ENCODE measurements at places on chromosomes 6 and 20. TPM values are rescaled to one million over a fixed set of nuclear protein-coding genes. Genes with fewer than 3 reads are reported as not detected.

Gene ULBP3
- total RNA-seq, result 1.7 TPM

Gene CDH22
- total RNA-seq, result 32.2 TPM

Gene BNIP5
- total RNA-seq, result not detected

Gene TCF19
- 5.9 TPM for total RNA-seq

Gene PTK6
- total RNA-seq, result not detected

Gene SLC17A3
- total RNA-seq, result not detected

Gene MOCS1
- 25.1 TPM for total RNA-seq

- DNase-seq, result no peak
These were observed 2.4 kb downstream of the ADGRG6 start for GRCh38 chr6:142304241-142304640.

GRCh38 chr6:158290659-158291058 is 21.6 kb upstream of the TULP4 start:
- no peak for DNase-seq

- DNase-seq, result no peak
These were observed 19.2 kb downstream of the ZBTB2 start for GRCh38 chr6:151372164-151372563.

GRCh38 chr6:109000289-109000688 is 94.4 kb downstream of the SESN1 start:
- no peak for DNase-seq

DNA sequence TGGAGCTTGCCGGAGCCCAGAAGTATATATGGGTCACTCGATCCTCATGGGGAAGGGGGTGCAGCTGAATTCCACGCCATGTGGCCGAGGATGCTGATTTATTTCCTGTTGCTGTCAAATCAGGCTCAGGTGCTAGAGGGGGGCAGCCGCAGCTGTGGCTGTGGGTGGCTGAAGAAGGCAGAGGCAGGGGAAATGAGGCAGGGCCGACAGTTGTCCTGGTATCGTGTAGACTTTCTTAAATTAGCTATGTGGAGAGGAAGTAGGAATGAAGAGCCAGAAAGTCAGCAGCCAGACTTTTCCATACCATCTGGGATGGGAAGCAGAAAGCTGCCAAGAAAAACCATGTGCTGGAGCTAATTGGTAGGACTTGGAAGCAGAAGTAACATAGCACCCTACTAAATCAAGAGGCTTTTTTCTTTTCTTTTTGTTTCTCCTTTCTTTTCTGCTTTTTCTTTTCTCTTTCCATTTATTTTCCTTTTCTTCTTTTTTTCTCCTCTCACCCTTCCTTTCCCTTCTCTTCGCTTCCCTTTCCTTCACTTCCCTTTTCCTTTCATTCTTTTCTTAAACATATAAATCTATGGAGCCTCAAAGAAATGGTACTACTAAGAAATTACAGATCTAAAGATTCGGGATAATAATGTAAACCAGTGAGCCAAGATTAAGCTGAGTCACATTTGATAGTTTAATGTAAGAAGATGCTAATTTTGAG is 90.6 kb upstream of the CD83 start:
- peak; percentile 59 for DNase-seq

GRCh38 chr6:138106665-138107077 is 548 bp downstream of the PERP start:
- DNase-seq, result no peak

DNA sequence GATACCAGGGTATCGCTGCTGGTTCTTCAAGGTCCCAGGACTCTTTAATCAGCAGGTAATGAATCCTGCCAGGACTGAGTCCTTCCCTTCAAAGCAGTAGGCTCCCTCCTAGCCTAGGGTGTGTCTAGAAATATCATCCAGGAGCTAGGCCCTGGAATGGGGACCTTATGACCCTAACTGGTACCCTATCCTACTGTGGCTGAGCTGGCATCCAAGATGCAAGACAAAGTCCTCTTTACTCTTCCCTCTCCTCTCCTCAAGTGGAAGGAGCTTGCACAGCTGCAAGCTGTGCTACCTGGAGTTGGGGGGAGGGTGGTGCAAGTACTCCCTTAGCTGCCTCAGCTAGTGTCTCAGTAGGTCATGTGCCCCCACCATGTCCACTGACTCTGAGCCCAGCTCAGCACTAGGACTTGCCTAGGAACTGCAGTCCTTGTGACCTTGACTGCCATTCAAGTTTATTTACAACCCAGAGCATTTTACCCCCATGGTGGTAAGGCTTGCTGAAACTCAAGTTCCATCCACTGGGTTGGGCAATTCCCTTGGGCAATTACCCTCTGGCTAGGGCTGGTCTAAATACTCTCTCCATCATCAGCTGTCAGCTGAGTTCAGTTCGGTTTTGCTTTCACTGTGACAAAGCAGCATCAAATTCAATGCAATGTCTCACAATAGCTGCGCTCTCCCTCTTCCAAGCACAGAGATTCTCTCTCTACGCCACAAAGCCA is 48.4 kb upstream of the TOP1 start:
- no peak for DNase-seq

DNA sequence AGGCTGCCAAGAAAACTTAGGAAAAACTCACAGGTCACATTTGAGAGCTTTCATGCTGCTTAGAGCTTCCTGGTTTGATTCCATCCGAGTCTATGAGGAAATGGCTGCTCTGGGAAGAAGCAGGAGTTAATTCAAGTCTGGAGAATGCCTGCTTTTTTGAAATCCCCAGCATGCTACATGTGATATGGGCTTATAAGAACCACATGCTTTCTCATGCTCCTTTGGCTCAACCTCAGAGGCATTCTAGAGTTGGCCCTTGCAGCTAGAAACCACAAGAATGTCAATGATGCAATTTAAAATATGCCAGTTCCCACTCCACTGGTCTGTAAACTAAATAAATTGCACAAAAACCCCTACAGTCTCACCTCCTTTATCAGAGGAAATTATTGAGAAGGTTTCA is 142.9 kb upstream of the OLIG3 start:
- DNase-seq, result no peak

- no peak for DNase-seq
These were observed 149.0 kb upstream of the FUT9 start for GRCh38 chr6:95866732-95867131.

GRCh38 chr6:115982453-115982852 is 78.2 kb downstream of the FRK start:
- DNase-seq, result no peak

DNA sequence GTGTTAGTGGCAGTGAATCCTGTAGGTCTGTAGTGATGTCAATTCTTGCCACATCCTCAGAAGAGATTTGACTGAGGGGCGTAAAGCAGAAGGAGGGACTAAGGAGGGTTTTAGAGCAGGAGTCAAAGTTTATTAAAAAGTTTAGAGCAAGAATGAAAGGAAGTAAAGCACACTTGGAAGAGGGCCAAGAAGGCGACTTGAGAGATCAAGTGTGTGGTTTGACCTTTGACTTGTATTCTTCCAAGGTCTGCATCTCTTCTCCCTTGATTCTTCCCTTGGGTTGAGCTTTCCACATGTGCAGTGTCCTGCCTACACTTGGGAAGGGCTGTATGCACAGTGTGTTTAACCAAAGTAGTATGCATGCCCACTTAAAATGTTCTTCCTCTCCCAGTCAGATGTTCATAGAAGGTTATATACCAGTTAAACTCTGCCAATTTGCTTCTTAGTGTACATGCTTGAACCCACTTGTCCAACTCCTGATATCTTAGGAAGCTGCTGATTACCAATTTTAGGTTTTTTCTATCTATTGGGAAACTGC is 627.6 kb downstream of the MMUT start:
- no peak for DNase-seq

GRCh38 chr6:119384444-119384843 is 34.9 kb upstream of the MAN1A1 start:
- DNase-seq, result no peak

DNA sequence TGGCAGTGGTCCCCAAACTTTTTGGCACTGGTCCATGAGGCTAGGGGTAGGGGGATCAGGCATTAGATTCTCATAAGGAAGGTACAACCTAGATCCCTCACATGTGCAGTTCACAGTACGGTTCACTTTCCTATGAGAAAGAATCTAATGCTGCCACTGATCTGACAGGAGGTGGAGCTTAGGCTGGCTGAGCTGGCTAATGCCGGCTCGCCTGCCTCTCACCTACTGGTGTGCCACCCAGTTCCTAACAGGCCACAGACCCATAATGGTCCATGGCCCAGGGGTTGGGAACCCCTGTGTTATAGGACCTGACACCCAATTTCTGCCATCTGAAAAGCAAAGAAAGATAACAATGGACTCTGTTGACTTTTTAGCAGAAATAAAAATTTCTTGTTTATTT is 199.6 kb downstream of the GMPR start:
- DNase-seq, result no peak

- DNase-seq, result no peak
These were observed 27.8 kb upstream of the RNF144B start for GRCh38 chr6:18359237-18359885.

DNA sequence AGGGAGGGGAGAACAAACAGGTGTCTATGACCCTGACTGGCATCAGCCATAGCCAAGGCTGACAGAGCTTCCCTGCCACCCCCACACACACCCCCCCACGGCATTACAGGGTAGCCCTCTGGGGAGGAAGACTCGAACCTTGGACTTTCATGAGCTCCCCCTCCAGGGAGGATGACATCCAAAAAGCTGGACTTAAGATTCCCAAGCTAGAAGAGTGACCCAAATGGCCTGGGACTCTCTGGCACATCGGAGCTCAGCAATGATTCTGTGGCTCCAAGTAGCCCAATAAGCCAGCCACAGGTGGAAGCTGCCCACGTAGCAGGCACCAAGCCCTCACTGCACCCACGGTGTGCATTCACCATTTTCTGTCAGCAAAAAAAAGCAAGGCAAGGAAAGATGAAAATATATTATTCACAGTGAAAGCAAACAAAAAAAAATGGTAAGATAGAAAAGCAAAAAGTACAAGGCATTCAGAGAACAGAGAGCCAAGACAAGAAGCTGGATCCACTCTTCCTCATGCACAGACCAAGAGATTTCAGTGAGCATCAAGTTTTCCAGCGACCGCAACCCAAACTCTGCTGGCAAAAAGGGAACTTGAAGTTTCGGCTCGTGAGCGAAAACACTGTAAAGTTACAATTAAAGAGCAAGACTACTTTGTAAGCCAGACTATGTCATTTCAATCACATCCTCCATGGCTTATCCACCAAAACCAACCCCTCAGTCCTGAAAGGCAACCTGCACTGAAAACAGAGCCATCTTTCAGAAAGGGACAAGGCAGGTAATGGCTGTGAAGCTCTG is 10.9 kb downstream of the JAG1 start:
- no peak for DNase-seq

DNA sequence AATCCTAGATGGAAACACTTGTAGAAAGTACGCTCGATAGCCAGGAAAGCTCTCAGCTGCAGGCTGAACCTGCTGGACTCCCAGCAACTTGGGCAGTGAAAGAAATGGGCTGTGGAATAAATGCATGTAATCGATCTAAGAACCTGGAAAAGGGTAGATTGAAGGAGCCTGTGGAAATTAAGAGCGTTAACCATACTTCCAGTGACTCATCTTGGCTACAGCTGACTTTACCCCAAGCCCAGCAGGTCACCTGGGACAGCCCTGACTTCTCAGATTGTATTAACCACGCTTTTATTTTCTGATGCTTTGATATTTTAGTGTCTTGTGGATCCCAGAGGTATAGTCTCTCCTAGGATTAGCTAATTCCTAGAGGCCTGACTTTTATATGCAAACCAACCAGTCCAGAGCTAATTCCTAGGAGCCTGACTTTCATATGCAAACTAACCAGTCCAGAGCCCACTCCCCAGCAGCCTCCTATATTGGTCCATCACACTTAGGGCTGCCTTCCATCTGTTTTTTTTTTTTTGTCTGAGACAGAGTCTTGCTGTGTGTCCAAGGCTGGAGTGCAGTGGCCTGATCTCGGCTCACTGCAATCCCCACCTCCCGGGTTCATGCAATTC is 86.3 kb downstream of the GMPR start:
- no peak for DNase-seq

Data from dorsolateral prefrontal cortex (tissue), 122 donors.